ENCODE measurements at places on chromosomes 11 and 22. TPM values are rescaled to one million over a fixed set of nuclear protein-coding genes. Genes with fewer than 3 reads are reported as not detected.

DNA sequence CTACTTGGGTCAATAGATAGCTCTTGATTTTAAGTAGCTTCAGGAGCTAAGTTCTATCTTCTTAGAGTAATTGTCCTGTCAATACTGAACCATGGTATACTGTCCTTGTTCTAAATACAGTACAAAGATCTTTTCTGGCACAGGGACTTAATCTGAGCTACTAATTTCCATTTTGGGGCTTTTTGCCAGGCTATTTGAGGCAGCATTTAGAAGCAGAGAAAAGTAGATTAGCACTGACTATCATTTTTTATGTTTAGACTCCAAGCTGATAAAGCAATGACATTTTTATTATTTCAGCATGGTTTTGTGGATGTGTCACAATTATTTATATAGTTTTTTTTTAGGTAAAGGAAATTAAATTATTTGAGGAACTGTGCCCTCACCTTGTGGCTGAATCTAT is 163.2 kb downstream of the FAT3 start:
- DNase-seq: no peak

The BDNF gene
- 0.04 TPM for total RNA-seq

DNA sequence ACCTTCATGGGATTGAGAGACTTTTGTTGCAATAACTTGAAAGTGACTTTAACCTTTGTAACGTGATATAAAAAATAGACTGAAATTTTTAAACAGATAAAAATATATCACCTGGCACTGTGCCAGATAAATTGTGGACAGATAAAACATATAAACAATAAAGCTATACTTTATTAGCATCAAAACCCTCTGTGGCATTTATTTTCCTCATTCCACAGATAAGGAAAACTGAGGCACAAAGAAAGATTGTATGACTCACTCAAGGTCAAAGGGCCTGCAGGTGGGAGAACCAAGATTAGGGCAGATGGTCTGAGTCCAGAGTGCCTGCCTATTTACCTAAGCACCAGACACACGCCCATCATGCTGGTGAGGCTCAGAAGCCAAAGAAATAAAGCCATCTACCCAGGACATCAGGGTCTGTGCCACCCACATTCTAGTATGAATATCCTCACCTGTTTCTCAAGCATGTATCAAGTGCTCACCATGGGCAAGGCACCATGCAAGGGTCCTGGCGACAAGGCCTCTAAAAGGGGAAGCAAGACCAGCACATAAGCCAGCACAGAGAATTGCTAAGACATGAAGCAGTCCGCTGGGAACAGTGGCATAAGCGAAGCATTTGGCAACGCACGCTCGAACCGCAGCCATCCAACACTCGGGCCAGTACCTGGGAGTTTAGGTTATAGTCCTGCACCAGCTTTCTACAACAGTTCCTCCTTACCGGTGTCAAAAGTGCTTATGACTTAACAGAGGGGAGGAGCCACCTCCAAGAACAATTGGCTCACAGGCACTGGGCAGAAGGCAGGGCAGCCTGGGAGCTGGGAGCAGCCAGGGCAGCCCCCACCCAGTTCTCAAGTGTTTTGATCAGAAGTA is 17.6 kb downstream of the MYH9 start:
- DNase-seq: no peak

- no peak for DNase-seq
Measured at GRCh38 chr11:8080069-8080670, 841 bp upstream of the TUB start.

DNA sequence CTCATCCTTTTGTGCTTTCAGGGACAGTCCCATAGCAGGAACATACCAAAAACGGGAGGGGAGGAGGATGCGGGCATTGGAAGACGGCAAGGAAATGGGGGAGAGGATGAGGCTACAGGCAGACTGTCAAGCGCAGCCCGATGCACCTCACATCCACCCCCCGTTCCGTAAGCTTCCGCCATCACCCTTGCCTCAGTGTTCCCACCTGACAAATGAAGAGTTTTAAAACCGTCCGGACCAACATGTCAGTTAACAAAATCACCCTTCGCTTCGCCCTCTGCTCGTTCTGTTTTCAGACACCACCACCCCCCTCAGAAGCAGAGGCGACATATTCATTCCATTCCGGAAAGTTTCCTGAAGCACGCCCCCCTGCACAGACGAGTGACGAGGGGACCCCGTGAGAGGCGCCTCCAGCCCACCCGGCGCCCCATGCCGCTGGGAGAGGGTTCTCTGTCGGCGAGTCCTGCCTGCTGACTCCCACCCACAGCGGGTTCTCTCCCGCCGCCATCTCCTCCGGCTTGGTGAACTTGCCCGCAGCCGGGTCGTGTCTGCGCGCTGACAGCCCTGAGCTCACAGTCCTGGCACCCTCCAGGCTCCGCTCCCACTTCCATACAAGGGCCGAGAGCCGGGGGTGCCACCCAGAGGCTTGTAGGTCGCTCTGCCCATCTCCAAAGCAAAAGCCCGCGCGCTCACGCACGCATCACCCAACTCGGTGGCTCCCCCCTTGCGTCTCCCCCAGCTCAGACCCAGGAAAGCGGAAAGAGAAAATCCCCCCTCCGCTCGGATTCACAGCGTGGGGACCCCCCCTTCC is 1.5 kb downstream of the IGSF9B start:
- DNase-seq: no peak

DNA sequence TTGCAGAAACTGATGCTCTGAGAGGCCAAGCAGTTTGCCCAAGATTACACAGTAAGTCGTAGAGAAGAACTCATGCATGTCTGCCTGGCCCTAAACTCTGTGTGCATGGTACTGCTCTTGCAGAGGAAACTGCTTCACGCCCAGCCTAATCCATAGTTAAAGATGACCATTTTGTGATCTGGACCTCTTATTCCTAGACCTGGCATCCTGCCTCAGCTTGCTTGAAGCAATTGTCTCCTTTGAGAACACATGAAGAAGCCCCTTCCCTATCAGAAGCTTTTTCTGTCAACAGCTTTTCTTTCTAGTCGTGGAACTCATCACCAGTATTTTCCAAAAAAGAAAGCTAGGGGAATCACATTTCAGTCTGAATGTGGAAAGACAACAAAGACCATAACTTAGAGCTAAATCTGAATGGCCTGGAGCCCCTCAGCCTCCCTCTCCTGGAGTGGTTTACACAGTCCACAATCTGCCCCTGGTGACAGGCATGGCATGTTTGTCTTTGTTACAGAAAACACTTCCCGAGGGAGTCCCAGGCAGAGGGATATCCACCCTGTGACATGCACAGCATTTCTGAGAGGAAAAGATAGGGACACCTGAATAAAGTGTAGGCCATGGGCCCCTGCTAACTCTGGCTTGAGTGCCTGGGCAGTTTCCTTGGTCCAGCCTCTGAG is 2.9 kb upstream of the FZD4 start:
- DNase-seq: no peak

DNA sequence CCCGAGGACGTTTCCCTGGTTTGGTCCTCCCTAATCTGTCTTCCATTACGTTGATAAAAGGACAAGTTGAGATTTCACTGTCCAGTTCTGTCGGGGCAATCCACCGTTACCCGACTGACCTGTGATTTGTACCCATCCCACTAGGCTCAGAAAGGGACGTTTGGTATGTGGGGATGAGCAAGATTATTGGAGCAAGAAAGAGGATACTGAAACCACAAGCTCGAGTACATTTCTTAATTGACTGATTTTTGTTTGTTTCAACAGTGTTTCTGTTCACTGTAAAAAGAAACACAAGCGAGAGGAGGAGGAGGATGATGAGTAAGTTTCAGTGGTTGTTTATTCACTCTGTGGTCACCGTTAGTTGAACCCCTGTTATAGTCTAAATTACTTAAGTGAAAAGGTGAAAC is 969 bp downstream of the CCDC117 start:
- DNase-seq: no peak

DNA sequence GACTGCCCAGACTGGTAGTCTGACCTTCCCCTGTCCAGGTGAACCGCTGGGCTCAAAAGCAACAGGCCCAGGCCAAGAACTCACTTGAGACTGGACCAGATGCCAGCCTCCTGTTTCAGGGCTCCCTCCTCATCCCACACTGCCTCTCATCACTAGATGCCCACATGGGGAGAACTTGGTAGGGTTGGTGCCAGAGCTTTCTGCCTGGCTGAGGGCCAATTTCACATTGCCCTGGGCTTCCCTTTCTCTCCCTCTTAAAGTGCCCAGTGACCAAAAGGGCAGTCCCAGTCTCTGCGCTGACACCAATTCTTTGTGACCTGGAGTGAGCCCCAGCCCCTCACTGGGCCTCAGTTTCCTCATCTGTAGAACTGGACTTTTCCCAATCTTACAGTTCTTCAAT is 41.7 kb downstream of the C11orf58 start:
- no peak for DNase-seq

Data from psoas muscle (tissue), 8 donors.